ENCODE measurements at places on chromosomes 12 and 14. TPM values are rescaled to one million over a fixed set of nuclear protein-coding genes. Genes with fewer than 3 reads are reported as not detected.

Gene WNT5B
- 38.7 TPM for polyA plus RNA-seq

Gene MYRFL
- not detected for polyA plus RNA-seq

- DNase-seq, result no peak
These were observed 118.3 kb downstream of the NCOR2 start for GRCh38 chr12:124448955-124449622.

DNA sequence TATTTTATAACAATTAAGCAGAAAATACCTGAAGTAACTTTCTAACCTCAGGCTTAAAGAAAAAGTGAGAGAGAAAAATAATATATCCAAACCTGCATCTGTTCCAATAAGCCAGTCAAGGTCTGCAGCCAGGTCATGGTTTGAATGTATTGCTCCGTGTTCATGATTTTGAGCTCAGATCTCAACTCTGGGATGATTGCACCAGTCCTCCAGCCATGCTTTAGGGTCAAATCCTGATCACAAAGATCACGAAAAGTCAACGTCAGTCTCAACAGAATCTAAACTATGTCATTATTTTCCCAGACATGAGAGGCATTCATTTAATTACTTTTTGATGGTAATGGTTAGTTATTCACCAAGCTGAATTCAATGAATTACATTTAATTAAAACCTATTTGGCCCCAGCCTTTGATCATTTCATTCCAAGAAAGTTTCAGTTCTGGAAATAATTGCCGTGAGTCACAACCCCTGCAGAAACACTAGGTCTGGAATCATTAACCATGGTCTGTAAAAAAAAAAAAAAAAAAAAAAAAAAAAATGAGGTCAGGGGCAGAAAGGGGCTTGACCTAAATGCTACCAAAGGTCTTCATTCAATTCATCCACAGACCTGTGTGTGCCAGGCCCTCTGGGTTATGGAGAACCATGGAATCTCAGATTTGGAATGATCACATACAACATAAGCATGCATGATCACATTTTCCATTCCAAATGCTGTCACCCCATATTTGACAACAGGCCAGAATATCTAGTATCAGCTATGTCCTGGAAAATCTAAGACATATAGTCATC lies 55.6 kb downstream of the NT5DC3 start:
- no peak for DNase-seq

GRCh38 chr12:45863332-45863731 lies 127.0 kb downstream of the SCAF11 start:
- no peak for DNase-seq

DNA sequence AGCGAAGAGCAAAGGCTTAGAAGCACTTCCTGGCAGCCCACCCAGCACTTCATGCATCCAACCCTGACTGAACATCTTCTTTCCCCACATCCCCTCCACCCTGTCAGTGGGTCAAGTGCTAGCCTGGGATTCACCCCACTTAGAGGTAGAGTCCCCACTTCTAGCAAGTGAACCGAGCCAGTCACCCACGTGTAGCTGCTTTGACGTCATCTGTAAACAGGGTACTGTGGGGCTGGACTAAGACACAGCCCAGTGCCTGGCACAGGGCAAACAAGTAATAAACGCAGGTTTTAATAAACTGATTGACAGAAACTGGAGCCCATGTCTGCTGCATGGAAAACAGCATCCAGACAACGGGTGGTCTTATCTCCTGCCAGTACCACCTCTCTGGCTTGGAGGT lies 61.7 kb downstream of the ITPK1 start:
- DNase-seq, result no peak

Gene WASHC4
- 36.4 TPM for polyA plus RNA-seq

DNA sequence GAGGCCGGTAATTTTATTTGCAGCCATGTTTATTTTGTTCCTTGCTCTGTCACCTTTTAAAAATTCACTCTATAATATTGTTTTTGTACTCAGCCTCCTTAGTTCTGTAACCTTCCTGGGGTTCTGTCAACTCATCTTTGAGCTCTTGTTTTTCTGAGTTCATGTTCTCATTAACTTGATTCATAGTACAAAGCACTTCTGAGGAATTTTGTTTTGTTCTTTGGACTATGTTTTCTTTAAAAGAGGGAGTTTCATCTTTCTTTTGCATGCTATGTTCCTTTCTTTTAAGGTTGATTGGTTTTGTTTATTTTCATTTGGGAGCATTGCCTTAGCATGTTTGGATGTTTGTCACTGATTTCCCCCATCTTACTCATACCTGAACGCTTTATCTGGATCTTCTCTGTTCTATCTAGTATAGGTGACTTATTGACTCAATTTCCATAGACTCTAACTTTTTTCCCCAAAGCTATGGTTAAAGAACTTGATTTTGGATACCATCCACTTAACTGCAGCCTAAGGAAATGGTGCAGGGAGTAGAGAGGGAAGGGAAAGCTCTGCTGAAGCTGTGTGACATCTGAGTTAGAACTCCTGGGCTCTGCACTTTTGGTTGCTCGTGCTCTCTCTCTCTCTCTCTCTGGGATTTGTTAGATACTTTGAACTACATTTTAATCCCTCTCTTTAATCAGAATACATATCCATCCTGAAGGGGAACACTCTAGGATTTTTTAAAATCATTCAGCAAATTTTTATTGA lies 268.5 kb downstream of the PAWR start:
- DNase-seq, result no peak

DNA sequence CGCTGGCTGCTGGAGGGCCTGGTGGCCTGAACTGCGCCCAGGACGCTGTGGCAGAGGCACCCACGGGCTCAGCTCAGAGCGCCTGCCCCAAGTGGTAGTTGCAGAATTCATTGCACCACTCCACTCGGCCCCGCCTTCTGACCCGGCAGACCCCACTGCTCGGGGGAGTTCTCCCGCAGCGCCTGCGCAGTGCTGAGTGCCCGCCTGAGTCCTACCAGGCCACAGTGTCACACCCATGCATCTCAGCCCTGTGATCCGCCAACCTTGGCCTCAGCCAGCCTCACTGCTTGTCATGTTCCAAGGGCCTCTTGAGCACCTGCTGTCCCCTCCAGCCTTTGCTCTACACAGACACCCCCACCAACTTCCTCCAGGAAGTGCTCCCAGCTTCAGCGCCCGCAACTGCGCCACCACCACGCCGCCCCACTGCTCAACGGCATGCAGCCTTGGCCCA lies 12.2 kb downstream of the DEGS2 start:
- no peak for DNase-seq

DNA sequence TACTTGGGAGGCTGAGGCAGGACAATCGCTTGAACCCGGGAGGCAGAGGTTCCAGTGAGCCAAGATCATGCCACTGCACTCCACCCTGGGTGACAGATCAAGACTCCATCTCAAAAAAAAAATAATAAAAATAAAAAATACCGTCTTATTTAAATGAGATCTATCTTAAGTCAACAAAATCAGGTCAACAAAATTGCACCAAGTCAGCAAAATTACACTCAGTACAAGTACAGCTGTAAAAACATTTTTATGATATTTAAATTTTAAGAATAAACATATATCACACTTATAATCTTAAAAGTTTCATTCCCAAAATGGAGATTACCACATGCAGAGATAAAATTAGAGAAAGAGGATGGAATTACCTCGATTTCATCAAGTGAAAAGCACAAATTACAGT lies 33.2 kb downstream of the HECTD1 start:
- no peak for DNase-seq

DNA sequence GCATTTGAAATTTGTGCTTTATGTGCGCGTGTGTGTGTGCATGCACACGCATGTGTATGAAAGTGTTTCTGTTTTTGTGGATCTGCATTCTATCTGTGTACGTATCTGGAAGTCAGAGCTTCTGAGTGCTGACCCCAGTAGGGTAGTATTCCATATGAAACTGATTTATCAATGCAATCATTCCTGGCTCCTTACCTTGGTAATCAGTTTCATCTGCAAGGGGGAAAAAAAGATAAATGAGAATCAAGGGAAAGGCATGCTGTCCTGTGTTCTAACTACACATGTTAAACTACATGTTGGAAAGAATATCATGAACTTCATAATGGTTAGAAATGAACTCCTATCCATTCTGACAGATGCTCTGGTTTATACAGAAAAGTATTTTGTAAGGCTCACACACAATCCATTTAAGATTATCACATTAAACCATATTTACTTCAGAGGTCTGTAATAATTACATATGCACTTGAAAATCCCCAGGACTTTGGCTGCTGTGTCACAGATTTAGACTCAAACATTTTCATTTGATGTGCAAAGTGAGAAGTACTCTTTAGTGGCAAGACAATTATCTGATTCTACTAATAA lies 276.1 kb upstream of the LMO3 start:
- DNase-seq, result no peak

Measured in BJ (cell line).